ENCODE measurements at places on chromosomes 11 and 22.

GRCh38 chr22:45781459-45781858 is 109.8 kb downstream of the ATXN10 start:
- DNase-seq = no peak

DNA sequence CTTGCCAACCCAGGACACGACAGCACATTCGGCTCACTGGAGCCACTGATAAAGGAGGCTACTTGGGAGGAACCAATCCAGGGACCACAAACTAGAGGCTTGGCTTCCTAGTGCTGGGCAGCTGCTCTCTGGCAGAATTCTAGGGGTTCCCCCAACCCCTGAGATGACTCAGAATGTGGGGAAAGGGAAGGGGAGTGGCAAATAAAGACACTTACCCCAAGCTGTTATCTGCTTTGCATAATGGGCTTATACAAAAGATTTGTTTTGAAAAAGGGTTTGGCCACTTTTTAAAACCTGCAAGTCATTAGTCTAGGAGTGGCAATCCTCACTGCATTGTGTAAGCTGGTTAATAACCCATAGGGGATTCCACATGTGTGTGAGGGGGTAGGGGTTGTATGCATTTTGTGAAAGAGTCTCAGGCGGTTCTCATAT is 64.1 kb upstream of the LMO1 start:
- no peak for DNase-seq

DNA sequence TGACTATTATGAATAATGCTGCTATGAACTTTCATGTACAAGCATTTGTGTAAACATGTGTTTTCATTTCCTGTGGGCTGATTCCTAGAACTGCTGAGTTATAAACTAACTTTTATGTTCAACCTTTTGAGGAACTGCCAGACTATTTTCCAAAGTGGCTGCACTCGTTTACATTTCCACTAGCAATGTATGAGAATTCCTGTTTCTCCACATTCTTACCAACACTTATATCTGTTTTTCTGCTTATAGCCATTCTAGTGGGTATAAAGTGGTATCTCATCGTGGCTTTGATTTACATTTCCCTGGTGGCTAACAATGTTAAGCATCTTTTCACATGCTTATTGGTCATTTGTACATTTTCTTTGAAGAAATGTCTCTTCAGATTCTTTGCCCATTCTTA is 35.2 kb upstream of the SCUBE2 start:
- DNase-seq = no peak

- no peak for DNase-seq
Observed at GRCh38 chr11:61541598-61541997, 33.0 kb downstream of the LRRC10B start.
